ENCODE measurements at places on chromosomes 2 and 18. TPM values are rescaled to one million over a fixed set of nuclear protein-coding genes. Genes with fewer than 3 reads are reported as not detected.

Gene NAT8
- total RNA-seq: not detected

Gene LDLRAD4
- total RNA-seq: not detected

Gene CYP26B1
- 11.3 TPM for total RNA-seq

Gene CD8B
- total RNA-seq: not detected

Gene LIPG
- total RNA-seq: 32.9 TPM

Gene TNS1
- 79.7 TPM for total RNA-seq

Gene REG1B
- not detected for total RNA-seq

Gene PIEZO2
- 25.8 TPM for total RNA-seq

Gene NTSR2
- total RNA-seq: not detected

Gene UBE2E3
- total RNA-seq: 65.2 TPM

Gene GATA6
- total RNA-seq: 61.4 TPM

Gene RAD51AP2
- not detected for total RNA-seq
